Muscle of leg (tissue), 16 donors: ENCODE measurements at places on chromosomes 2 and 18. TPM values are rescaled to one million over a fixed set of nuclear protein-coding genes. Genes with fewer than 3 reads are reported as not detected.

The DYNC1I2 gene
- 114 TPM for polyA plus RNA-seq

The IL18R1 gene
- polyA plus RNA-seq: 0.40 TPM

The ZFAND2B gene
- polyA plus RNA-seq: 31.9 TPM

The SLC9A4 gene
- polyA plus RNA-seq: not detected

DNA sequence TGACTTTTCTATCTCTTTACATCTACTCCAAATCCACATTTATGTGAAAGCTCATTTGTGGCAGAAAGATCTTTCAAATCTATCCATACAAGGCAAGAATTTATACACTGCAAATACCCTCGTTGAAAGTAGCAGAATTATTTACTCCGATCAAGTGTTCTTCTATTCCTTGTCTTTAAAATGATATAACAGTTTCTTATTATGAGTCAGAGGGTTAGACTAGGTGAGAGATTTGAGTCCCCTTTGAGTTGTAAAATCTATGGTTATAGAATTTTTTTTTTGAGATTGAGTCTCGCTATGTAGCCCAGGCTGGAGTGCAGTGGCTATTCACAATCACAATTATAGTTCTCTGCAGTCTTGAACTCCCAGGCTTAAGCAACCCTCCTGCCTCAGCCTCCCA is 5.6 kb upstream of the GREB1 start:
- DNase-seq: no peak

DNA sequence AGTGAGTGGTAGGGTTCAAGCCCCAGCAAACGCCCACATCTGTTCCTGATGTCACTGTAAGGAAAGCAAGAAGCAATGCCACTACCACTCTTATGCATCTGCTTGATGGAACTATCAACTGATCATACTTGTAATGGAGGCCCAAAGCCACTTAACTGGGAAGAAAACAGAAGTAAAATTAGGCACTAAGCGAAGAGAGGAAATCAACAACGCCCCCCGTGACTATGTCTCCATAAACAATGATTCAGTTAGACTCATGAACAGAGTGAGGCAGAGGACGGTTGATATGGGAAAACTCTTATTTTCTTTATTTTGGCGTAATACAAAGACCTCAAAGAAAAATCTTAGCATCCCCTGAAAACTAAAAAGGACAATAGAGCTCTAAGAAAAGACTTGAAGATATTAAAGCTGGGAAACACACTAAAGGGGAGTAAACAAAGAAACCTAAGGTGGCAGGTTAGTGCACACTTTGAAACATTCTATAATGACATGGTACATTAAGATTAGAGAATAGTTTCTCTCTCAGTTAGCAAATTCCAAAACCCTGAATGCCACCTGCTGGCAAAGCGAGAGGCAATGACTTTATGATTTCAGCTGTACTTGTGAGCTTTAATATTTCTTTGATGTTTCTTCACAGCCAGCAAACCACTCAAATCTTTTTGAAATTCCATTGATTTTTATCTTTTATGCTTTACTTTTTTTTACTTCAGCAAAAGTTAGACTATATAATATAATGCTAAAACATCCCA is 86.5 kb downstream of the LRP2 start:
- no peak for DNase-seq

DNA sequence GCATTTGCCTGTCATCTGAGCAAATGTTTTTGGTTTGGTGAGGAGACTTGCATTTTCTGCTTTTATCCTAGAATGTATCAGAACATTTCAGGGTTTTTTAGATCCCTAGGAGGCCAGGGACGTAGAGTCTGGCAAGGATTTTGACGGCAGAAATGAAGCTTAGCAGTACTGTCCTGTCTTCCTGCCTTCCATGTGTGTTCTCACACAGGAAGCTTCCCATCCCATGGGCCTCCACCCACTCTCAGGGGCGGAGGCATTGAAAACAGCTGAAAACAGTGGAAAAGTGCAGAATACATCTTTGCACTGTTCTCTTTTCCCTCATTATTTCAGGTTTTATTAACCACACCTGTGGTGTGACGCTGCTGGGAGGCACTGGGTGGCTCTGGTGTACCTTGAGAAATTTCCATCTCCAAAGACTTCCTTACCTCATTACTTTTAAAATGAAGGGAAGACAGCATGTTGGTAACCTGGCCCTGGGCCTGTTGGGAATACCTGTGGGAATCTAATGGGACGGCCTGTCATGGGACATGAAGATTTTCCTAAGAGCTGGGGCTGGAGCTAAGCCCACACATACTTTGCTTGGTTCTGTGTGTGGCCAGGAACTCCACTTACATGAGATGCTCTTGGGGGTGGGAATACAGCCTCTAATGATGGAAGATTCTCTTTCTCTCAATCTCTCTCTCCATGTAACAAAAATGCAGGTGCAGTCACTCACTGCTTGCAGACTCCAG is 20.5 kb downstream of the PCARE start:
- DNase-seq: peak; percentile 65

- DNase-seq: peak; percentile 21
Observed at GRCh38 chr2:113965644-113966043, 75.8 kb downstream of the ACTR3 start.

- no peak for DNase-seq
Observed at GRCh38 chr2:50674876-50675275, 357.1 kb downstream of the NRXN1 start.

- DNase-seq: no peak
Observed at GRCh38 chr2:51153236-51153635, 121.3 kb upstream of the NRXN1 start.

DNA sequence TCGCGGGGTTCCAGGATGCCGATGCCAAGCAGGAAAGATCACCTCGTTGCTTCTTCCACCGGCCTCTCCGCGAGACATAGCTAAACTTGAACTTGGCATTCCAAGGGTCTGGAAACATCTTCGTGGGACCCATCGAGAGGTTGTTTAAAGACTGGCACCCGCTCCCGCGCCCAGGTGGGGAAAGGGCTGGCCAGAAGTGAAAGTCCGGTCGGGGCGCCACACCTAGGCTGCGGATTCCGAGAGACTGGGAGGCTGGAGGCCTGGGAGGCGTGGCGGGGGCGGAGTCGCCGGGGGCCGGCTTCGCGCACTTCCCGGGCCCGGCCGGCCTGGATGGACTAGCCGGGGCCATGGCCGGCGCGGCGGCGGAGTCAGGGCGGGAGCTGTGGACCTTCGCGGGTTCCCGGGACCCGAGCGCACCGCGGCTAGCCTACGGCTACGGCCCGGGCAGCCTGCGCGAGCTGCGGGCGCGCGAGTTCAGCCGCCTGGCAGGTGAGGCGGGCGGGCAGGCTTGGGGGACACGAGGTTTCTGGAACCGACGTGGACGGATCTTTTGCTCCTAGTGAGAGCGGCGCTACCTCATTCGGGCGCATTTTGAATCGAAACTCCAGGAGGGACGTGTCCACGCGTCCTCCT is at the start of gene MOCOS:
TSS of gene MOCOS (plus strand) at position 305 of the 633 bp plus-strand sequence. CDS start at position 348, 43 bp downstream.
- DNase-seq: peak; percentile 76

GRCh38 chr2:146632707-146633106 is 1212.1 kb upstream of the ACVR2A start:
- DNase-seq: no peak
